ENCODE measurements at places on chromosomes 2 and 18.

GRCh38 chr18:10475276-10475653 lies 20.8 kb downstream of the APCDD1 start:
- no peak for DNase-seq
- H3K27ac ChIP-seq, result no peak overlapping the region
- no peak overlapping the region for H3K4me3 ChIP-seq
- H3K36me3 ChIP-seq, result peaks cover 2% of the 10 kb centered on the region
- H3K4me1 ChIP-seq, result no peaks in the 10 kb centered on the region

GRCh38 chr2:206230060-206230762 lies 44.3 kb upstream of the ZDBF2 start:
- no peaks in the 10 kb centered on the region for H3K36me3 ChIP-seq
- H3K4me3 ChIP-seq, result no peak overlapping the region
- peaks cover 9% of the 10 kb centered on the region for H3K4me1 ChIP-seq

GRCh38 chr2:163778045-163778781 lies 42.4 kb upstream of the FIGN start:
- H3K4me1 ChIP-seq, result no peaks in the 10 kb centered on the region
- no peaks in the 10 kb centered on the region for H3K27me3 ChIP-seq
- no peak overlapping the region for H3K4me3 ChIP-seq
- H3K36me3 ChIP-seq, result no peaks in the 10 kb centered on the region
- H3K27ac ChIP-seq, result no peak overlapping the region

DNA sequence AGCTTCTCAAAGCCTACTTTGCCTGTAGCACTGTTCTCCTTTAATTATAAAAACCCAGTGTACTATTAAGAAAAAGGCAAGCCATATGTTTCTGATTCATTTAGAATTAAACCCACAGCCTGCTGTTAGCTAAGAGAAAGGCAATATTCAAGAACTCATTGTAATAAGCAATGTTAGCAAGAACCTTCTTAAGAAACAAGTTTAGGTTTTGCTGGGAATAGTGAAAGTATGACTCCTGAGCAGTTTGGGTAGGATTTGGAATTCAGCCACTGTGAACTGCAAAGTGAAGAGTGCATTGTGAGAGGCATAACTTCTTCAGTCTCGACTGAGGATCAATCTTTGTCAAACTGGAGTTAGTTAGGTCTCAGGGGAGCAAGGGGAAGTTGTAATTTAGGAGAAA lies 206.5 kb upstream of the NT5C1B start:
- no peaks in the 10 kb centered on the region for H3K27me3 ChIP-seq
- DNase-seq, result no peak
- no peak overlapping the region for H3K4me3 ChIP-seq
- H3K36me3 ChIP-seq, result no peaks in the 10 kb centered on the region
